ENCODE measurements at places on chromosomes 2 and 18.

DNA sequence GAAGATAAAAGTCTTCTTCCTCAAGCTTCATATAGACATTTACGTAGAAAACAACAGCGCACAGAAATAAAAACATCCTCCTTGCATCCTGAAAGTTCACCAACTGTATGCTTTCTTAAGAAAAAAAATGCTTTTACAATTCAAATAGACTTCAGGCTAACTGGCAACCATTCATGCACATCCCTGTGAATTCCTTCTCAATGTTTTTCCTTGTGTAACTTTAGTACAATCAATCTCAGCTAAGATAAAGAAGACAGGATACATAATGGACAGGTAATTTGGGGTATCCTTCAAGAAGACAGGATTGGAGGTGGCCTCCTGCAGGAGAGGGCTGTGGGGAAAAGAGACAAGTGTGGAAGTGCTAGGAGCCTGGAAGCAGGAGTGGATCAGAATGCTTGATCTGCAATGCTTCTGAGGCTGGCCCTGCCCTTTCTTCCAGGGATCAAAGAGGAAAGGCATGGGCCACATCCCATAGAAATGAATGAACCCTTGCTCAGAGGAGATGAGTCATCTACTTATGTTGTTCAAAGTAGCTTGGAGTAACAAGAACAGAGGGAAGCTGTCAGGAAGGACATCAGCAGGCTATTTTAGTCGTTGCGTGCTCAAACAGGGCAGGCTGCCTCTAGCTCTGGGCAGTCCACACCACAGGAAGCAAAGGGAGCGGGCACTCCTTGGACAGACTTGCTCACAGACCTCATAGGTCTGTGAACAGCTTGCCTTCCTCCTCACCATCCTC is 126.6 kb downstream of the TMEM131 start:
- DNase-seq = no peak

- DNase-seq = no peak
Observed at GRCh38 chr2:23703583-23704385, 223.1 kb downstream of the ATAD2B start.

DNA sequence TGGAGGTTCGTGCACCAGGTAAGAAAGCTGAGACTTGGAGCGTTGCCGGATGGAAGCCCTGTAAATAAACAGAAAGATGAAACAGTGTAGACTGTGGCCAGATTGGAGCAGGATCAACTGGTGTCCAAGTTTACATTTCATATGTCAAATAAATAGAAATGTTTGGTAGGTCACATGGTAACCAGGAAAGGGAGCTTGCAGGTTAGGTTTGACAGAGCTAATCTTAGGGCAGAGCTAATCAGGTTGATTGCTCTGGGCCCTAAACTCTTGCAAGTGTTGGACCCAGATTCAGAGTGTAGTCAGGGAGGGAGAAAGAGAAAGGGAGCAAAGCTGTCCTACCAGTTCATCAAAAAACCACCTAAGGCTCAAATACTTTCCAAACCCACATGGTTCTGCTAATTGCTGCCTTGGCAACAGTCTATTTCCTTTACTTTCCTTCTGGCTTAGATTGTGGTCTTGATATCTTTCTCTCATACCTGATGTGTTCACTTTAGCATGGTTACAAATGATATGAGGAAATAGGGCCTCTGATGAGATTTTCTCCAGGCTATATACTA is 63.2 kb downstream of the G6PC2 start:
- no peak for DNase-seq

- no peak for DNase-seq
Observed at GRCh38 chr18:50183556-50183955, 11.4 kb downstream of the MYO5B start.

DNA sequence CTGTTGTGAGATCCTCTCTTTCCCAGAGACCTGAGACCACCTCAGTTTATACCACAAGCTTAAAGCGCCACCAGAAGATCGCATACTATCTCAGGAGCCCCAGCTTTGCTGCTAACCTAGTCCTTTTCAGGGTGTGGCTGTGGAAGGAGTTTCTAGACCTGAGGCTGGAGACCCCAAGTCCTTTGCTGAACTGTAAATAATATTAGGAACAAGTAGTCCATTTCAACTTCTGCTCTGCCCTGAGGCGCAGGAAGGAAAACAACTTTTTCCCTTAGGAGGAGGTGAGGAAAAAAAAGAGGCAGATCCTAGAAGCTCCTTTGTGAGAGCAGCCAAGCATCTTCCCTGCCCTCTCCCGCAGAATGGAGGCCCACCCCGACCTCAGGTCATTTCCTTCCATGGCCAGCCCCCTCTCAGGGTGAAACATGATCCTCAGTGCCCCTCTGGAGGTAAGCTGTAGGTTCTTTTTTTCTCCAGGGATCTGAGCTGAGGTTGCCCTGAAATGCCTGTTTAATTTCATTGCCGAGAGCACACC is 122.8 kb upstream of the LGALSL start:
- DNase-seq = no peak

DNA sequence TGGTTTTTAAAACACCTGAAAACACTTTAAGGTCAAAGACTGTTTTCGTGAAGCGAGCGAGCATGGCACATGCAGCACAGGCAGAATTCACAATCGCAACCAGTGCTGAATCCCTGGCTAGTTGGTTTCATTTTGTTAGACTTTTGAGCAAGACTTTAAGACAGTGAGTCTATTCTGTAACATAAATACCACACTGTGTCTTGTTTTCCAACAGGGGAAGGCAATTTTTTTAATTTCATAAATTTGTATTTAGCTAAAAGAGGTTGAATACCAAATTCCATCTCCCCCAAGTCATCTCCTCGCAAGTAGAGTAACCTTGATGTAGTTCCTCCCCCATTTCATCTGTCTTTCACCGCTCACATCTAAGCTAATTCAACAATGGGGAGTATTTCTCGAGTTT is 1.4 kb downstream of the CERKL start:
- no peak for DNase-seq

DNA sequence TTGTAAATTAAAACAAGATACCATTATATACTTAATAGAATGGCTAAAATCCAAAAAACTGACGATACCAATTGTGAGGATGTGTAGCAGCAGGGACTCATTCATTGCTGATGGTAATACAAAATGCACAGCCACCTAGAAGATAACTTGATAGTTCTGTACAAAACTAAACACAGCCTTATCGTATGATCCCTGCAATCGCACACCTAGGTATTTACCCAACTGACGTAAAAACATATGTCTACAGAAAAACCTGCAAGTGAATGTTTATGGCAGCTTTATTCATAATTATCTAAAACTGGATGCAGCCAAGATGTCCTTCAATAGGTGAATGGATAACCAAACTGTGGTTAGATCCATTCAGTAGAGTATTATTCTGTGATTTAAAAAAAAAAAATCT is 45.5 kb downstream of the TBC1D8 start:
- no peak for DNase-seq

DNA sequence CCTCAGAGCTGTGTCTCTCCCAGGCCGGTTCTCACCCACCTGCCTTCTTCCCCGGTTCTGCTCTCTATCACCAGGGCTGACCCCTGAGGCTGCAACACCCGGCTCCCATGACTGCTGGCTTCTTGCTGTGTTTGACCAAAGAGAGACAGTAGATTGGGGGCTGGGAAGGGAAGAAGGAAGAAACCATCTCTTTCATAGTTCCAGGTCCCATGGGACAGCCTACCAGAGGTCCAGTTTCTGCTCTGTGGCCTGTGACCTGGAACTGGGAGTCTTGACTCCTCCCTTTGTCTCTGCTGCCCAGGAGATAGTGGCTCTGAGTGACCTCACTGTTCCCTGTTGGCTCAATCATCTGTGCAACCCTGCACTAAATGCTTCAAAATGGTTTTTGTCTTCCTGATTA is 38.1 kb downstream of the ALPK2 start:
- DNase-seq = no peak

DNA sequence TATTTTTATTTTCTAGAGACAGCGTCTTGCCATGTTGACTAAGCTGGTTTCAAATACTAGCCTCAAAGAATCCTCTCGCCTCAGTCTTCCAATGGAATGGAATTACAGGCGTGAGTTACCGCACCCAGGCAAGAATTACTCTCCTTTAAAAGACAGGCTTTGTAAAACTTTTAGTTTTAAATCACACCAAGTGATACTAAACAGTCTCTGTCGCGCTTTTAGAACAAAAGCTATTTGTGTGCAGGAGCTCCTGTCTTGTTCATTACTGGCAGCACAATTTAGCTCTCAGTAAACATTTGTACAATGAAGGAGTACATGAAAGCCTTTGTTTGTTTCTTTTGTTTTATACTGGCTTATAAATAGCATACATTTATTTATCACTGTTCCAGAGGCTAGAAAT is 1719.2 kb upstream of the PIK3C3 start:
- no peak for DNase-seq

- no peak for DNase-seq
Observed at GRCh38 chr2:9300214-9300613, 93.6 kb downstream of the ASAP2 start.

Data from mucosa of descending colon (tissue), 3 donors.